T-cell (primary cell): ENCODE measurements at places on chromosomes 12 and 14.

- no peak for DNase-seq
Measured at GRCh38 chr12:96500693-96501092, 11.3 kb downstream of the CFAP54 start.

- no peak for DNase-seq
Measured at GRCh38 chr12:80412343-80412953, 31.6 kb upstream of the PTPRQ start.

GRCh38 chr14:45610318-45610717, 357.3 kb upstream of the MIS18BP1 start:
- no peak for DNase-seq

- no peak for DNase-seq
Measured at GRCh38 chr12:62191491-62192179, 68.6 kb upstream of the USP15 start.

DNA sequence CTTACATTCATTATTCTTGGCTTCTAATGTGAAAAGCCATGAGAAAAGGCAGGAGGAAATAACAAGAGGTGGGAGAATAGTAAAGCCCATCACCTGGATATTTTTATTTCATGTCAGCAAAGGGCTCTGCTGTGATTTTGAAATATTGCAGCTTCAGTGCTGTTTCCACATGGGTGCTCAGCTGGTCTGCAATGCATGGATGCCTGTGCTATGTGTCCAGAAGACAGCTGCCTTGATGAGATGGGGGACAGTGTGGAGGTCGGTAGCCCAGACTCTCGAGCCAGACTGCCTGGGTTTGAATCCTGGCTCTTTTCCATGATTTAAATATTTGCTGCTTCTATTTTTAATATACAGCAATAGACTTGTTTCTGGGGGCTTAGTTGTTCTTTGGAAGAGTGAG, 477.5 kb upstream of the GARIN6 start:
- DNase-seq: no peak

- peak; percentile 83 for DNase-seq
Measured at GRCh38 chr12:6335451-6336078, 6.3 kb downstream of the TNFRSF1A start.

- DNase-seq: no peak
Measured at GRCh38 chr14:79576424-79576823, 634.9 kb downstream of the DIO2 start.

DNA sequence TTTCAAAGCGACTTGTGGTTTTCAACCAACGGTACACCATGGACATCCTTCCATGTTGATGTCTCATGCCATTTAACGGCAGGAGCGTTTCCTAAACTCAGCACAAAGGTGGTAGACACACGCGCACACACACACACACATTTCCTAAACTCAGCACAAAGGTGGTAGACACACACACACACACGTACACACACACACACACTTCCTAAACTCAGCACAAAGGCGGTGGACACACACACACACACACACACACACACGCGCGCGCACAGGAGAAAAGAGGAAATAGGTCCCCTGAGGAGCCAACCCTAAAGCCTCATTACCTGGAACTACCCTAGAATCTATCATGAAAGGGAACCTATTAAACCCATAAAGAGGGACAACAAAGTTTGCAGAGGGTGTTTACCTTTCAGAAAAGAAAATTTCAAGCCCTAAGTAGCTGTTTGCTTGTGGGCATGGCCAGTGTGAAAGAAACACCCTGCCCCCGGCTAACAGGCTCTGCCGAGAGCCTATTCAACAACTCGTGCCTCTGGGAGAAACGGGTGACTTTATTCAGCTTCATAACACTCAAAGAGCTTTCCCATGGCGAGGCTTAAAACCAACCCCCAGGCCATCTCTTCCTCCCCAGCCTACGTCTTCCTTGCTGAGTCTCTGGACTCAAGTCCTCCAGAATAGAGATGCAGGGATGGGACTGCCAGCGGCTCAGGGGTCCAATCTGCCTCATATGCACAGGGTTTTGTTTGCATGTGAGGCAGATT, 31.8 kb downstream of the SLC8B1 start:
- DNase-seq: no peak

GRCh38 chr12:25427337-25428249, 125.5 kb downstream of the LMNTD1 start:
- no peak for DNase-seq

DNA sequence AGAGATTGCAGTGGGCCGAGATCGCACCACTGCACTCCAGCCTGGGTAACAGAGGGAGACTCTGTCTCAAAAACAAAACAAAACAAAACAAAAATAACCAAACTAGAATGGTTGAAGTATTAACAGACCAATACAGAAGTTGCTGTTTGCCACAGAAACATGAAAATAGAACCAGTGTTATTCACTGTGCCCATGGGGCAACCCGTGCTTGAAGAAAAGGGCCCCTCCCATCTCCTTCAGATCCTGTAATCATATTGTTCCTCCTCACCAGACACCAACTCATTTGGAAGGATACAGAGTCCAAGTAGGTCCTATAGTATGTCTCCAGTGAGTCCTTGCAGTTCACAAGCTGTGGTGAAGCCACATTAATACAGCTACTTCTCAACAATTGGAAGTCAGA, 30.9 kb downstream of the SLC35F4 start:
- DNase-seq: no peak

DNA sequence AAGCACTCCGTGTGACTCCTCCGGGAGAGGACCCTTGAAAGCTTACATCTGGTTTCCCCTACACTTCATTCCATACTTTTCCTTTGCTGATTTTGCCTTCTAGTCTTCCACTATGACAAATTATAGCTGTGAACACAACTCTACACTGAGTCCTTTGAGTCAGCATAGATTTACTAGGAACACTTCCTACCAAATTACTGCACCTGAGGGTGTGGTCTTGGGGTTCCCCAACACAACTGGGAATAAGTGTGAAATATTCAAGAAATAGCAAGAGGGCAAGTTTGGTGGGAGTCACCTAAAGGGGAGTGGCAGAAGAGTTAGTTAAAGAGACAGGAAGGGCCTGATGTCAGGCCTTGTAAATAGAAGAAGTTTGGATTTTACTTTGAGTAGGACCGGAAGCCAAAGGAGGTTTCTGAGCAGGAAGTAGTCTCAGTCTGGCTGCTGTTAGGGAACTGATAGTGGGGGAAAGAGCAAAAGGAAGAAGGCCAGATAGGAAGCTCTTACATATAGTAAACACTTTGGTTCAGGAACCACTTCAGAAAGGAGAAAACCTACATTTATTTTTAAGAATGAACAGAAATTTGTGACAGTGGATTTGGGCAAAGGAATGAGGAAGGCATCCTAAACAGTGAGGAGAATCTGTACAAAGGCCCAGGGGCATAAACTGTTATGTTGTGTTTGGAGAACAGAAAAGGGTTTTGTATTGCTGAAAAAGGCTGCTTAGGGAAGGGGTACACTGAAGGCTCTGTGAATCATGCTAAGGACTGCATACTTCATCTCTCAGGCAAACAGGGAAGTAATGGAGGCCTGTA, 14.2 kb downstream of the SEL1L start:
- no peak for DNase-seq

GRCh38 chr12:123712780-123713319, 697 bp downstream of the ATP6V0A2 start:
- DNase-seq: no peak

GRCh38 chr12:91326058-91327027, 143.7 kb upstream of the DCN start:
- DNase-seq: no peak

DNA sequence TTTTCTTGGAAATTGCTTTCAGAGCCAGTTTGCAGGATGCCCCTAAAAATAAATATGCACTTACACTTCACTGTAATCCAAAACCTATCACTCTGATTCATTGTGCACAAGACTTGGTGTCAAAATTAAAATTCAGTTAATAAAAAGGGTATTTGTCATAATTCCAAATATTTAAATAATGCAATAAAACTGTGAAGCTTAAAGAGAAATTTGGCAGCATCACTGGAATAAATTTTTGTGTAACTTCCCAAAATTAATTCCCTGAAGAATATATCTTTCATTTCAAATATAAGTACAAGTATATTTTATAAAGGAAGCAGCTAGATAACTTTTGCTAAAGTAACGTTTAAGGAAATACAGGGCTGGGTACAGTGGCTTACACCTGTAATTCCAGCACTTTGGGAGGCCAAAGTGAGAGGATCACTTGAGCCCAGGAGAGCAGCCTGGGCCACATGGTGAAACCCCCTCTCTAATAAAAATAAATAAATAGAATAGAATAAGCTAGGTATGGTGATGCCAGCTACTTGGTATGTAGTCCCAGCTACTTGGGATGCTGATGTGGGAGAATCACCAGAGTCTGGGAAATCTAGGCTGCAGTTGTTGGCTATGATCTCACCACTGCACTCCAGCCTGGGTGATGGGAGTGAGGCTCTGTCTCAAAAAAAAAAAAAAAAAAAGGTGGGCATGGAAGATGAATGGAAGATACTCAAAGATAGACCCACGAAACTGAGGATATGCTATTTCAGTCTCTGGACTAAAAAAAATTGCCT, 233.8 kb downstream of the FBXL14 start:
- no peak for DNase-seq
